LoVo (cell line): ENCODE measurements at places on chromosomes 3 and 15.
A peak's percentile ranks its signal among the peaks of the same experiment; 100 is the strongest.

GRCh38 chr15:85746641-85747040, 48.1 kb downstream of the KLHL25 start:
- DNase-seq = no peak

GRCh38 chr15:92130244-92130643, 263.4 kb upstream of the ST8SIA2 start:
- DNase-seq = no peak

DNA sequence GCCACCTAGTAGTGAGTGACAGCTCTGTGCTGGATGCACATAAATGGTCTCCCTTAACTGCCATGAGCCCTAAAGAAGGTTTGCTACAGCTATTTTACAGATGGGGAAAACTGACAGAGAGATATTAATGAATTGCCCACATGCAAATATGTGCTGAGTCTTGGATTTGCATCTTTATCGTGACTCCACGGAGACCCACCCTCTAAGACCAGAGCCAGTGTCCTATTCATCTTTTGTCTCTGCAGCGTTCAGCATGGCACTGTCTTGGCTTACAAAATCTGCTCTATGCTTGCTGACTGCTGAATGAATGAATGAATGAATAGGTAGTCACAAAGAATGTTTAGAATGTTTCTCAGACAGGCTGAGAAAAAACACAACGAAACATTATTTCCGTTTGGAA, 48.3 kb downstream of the BTD start:
- DNase-seq = no peak

- DNase-seq = no peak
Measured at GRCh38 chr3:178901204-178901603, 170.4 kb downstream of the ZMAT3 start.

DNA sequence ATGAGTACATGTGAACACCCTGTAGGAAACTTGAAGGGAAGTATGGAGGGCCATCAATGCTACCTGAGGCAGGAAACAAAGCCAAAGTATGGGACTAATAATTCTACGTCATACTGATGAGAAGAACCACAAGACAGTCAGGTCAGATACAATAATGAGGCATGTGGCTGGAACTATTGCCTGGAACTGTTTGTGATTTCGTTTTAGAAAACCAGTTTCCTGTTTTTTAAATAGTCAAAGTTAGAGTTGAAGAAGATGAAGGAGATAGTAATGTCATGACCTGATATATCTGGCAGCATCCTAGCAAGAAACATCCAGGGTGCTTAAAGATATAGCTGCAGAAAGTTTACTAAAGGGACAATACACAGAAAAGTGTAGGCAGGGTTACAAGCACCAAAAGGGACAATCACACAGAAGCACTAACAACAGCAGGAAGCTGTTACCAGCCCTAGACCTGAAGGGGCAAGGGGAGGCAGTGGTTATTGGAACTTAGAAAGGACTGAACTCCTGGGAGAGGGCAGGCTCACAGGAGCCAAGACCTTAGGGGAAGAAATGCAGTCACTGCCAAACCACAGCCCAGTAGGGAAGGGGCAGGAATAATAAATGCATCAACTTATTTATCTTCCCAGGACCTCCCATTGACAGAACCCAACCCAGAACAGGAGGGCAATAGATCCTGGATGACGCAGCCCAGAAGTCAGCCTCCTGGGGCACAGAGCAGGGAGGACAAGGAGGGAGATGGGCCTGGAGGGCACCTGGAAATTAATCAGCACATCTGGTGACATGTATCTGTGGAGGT, 302.1 kb upstream of the STT3B start:
- DNase-seq = no peak

DNA sequence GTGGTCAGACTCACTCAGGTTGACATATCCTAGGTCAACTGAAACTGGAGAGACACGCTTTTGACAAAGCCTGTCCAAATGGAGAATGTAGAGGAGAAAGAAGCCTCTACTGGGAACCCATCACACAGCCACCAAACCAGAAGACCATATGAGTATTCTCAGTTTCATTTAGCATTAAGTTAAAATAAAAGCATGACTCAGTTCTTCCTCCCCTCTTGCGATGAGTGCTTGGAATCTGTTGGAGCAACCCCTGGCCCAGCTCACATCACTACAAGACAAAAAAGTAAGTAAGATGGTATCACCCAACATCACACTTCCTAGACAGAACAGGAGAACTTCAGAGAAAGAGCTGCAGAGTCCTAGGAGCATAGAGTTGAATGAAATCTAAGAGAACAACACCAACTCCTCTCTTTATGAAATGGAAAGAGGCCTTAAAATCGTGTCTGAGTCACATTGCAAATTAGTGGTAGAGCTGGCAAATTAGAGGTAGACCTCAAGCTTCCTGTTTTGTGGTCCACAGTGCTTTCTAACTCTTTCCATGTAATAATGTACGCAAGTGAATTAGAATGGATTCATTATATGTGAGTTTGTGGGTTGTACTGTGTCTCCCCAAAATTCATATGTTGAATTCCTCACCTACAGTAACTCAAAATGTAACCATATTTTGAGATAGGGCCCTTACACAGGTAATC, 51.2 kb downstream of the FGF12 start:
- DNase-seq = no peak

DNA sequence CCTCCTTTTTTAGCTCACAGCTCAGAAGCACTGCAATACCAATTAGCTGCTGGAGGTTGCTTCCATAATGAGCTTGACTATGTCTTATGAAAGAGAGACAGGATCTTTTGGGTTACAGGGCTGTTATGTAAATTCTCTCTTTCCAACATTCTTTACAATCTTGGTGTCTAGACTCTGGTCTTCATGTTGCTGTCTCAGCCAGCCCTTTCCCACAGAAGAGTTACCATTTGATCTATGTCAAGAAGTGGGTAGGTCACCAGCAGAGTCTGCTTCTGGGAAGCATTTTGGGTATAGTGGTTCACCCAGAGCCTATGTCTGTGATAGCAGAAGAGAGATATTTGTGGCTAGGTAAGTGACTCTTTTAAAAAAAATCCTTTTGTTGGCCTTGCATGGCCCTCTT, 234.5 kb downstream of the SATB1 start:
- no peak for DNase-seq

GRCh38 chr3:195159117-195159813, 111.7 kb downstream of the XXYLT1 start:
- DNase-seq = no peak

DNA sequence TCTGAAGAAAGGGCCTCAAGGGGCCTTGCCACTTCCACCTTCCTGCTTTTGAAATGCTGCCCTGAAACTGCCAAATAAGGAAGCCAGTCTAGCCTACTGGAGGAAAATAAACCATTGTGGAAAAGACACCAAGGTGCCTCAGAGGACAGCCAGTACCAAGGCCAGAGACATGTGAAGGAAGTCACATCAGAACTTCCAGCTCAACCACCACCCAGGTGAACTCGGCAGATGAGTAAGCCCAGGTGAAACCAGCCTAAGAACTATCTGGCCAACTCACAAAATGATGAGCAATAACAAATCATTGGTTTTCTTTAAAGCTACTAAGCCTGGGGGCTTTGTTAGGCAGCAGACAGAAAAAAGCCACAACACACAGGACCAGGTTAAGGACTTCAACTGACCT, 103.0 kb downstream of the MAGI1 start:
- DNase-seq = no peak

GRCh38 chr3:151278230-151278629, at the start of gene P2RY14:
Gene P2RY14 (minus strand): TSS chr3:151278542. CDS start chr3:151214316, 64,226 bp downstream.
- DNase-seq = no peak

GRCh38 chr15:70902107-70902506, 9.5 kb downstream of the LRRC49 start:
- DNase-seq = peak; percentile 69

GRCh38 chr3:28476194-28476593, 127.6 kb upstream of the AZI2 start:
- peak; percentile 43 for DNase-seq

DNA sequence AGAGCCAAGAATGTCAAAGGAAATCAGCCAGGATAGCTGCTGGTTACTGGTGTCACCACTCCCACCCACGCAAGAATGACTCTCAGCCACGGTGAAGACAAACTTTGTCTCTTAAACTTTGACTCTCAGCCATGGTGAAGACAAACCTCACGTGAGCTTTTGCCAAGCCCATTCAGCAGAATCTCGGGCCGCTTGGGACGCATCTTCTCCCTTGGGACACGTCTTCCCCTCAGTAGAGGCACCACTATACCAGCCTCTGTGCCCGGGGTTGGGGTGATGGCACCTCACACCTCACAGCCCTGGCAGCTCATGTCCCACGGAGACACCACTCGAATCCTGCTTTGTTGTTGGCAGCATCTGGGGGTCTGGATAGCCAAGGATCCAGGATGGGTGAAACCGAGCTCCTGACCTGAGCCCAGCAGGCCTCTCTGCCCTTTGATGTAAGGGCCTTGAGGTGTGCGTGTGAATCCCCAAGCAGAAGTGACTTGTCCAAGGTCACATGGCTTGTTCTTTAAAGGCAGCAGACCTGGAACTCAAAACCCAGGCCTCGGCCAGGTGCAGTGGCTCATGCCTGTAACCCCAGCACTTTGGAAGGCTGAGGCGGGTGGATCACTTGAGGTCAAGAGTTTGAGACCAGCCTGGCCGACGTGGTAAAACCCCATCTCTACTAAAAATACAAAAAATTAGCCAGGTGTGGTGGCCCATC, 21.8 kb downstream of the RBPMS2 start:
- DNase-seq = no peak

DNA sequence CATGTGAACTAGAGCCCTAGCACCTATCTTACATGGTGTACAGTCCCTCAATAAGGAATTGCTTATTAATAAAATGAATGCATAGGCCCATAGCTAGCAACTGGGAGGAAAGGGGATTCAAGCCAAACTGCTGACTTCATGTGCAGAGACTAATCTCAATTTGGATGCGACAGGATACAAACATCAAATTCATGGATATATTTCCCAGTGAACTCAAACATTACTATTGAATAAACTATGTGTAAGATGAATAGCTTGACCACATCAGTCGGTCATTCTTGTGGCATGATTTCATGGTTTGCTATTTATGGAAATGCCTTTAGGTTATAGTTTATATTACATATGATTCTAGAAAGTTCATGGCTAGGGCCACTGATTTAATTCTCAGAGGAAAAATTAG, 268.6 kb upstream of the SLITRK3 start:
- no peak for DNase-seq

GRCh38 chr3:126540951-126541627, 17.1 kb downstream of the CHST13 start:
- DNase-seq = no peak

GRCh38 chr15:46496491-46497115, 861.8 kb downstream of the SQOR start:
- no peak for DNase-seq

GRCh38 chr3:25339225-25339624, 88.8 kb upstream of the RARB start:
- no peak for DNase-seq

DNA sequence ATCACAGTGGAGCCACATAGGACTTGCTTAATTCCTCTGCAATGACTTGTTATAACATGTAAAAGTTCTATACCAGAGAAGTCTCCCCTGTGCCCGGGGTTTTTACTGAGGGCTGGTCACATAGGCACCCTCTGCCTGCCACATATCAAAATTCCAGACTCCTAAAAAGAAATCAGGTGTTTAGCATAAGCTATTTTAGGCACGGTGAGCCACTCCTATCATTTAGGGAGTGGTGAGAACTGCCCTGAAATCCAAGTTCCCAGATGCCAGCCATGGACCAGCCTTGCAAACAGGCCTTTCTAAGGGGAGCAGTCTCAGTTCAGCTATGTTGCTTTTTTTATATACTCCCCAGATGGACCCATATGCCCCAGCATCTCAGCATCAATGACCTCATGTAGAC, 130.3 kb downstream of the THSD4 start:
- DNase-seq = no peak
